ENCODE measurements at places on chromosomes 2 and 18.

DNA sequence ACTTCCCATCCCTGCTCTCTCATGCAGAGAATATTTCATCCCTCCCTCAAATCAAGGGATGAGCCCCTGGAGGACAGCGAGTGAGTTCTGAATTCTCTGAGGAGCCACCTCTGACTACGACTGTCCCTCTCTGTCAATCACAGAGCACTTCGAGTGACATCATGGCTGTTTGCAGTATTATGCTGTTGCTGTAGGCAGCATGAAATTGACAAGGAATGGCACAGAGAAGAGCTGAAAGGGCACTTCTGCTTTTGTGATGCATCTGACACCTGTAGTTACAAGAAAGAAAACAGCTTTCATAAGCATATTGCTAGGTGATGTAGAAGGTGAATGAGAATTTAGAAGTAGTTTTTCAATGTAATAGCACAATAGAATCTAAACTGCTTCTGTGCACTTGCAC lies 166.9 kb downstream of the ARHGAP15 start:
- DNase-seq = no peak

DNA sequence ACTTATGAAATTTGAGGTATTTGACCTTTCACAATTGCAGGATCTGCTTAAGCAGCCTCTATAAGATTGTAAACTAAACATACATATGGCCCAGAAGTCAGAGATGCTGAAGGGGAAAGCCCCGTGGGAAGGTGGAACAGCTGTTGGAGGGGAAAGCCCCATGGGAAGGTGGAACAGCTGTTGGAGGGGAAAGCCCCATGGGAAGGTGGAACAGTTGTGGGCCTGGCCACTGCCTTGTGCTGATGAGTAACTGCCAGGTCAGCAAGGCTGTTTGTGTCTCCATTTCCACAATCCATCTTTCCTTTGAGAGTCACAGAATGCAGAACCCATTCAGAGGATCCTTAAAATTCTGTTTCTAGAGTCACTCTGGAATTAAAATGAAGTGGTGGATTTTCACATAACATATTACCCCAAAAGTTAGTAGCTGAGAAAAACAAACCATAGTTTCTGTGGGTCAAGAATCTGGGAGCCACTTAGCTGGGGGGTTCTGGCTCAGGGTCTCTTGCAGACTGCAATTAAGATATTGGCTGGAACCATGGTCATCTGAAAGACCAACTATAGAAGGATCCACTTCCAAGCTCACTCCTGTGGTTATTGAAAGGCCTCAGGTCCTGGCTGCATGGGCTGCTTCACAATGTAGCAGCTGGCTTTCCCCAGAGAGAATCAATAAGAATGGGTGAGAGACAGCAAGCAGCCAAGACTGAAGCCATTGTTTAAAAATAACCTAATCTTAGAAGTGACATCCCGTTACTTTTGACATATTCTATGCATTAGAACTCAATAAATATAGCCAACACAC lies 86.6 kb upstream of the CAVIN2 start:
- peak; percentile 33 for DNase-seq

DNA sequence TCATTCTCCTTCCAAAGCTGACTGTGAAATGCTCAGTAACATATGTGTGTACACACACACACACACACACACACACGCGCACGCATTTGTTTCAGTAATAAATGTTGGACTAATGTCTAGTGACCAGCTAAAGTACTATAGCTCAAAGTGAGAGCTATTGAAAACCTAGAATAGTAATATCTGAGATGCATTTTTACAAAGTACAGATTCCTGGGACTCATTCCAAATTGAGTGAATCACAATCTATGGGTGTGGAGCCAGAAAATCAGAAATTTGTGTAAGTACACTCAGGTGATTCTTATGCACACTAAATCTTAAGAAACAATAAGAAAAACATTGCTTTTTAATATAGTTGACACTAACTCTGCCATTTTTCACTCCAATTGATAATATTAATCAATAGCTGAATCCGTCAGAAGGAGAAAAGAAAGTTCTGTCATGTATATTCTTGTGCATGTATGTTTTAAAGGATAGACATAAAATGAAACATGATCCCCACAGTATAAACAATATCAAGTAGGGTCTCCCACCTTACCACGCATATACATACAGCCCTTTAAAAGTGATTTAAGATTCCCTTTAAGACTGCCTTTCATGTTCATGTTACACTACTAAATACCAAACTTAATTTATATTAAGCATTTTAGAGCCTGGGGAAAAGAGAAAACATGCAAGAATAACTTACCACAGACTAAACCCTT lies 123.5 kb downstream of the ATAD2B start:
- DNase-seq = no peak

GRCh38 chr2:175363699-175364098 lies 182.2 kb upstream of the ATP5MC3 start:
- peak; percentile 91 for DNase-seq

DNA sequence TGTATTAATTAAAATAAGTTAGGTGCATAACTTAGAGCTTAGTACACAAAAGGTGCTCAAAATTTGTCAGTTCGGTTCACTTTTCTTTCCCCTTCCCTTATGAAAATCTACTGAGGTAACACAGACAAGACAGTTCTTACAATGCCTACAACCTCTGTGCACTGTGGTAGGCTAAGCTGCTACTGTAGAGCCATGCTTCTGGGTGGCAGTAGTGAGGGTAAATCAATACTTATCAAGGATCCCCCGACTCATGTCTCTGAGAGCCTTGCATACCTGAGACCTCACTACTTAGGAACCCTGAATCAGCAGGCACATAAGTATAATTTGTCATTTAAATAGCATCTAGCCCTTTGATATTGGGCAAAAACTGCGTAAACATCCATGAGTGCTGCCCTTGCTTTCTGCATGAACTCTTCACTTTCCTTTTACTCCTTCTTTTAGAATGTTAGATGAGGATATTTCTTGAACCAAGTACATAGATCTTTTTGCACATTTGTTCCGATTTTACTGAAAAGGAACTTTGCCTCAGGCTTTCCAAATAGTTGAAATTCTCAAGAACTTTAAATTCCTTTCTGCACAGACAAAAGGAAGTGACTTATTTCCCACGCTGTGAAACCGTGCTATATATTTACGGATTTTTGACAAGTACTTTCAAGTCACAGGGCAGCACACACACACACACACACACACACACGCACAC lies 234.4 kb downstream of the TRIB2 start:
- no peak for DNase-seq

DNA sequence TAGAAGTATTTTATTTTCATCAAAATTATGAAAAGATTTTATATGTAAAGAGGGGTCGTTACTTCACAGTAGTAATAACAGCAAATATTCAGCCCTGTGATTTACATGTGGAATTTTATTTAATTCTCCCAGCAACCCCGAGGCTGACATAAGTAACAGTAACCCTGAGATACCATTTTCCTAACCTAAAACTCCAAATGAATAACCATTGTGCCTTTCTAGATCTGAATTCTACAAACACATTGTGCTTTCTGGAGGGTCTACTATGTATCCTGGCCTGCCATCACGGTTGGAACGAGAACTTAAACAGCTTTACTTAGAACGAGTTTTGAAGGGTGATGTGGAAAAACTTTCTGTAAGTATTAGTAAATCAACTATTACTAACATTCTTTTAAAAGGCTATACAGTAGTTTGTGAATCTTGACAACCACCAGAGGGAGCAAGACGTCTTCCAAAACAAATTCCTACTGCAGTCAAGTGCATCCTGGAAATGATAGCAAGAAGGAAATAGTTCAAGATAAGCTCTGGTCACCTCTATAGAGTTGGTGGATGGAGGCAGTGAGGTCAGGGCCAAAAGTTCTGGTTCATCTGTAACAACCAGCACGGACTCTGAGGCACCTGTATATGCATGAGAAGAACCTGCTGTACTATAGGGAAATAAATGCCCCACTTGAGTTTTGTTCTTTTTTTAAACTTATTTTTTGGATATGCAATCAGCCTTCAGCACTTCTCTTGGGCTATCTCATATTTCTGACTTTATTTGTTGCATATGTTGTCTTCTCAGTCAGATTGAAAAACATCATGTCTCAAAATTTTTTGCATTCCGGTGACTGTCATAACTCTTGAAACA lies 37.4 kb downstream of the ACTR2 start:
- DNase-seq = peak; percentile 66

DNA sequence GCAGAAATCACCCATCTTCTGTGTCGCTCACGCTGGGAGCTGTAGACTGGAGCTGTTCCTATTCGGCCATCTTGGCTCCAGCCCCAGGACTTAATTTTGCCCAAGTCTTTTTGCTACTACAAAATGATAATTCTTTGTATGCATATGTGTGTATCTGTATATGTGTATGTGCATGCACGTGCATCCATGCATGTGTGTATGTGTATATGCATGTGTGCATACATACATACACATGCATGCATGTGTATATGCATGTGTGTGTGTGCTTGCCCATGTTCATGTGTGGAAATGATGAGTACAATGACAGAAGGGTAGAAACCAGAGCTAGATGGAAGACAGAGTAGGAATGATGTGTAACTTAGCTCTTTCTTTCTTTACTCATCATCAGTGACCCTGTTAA lies 497.9 kb upstream of the SPRED2 start:
- DNase-seq = no peak

DNA sequence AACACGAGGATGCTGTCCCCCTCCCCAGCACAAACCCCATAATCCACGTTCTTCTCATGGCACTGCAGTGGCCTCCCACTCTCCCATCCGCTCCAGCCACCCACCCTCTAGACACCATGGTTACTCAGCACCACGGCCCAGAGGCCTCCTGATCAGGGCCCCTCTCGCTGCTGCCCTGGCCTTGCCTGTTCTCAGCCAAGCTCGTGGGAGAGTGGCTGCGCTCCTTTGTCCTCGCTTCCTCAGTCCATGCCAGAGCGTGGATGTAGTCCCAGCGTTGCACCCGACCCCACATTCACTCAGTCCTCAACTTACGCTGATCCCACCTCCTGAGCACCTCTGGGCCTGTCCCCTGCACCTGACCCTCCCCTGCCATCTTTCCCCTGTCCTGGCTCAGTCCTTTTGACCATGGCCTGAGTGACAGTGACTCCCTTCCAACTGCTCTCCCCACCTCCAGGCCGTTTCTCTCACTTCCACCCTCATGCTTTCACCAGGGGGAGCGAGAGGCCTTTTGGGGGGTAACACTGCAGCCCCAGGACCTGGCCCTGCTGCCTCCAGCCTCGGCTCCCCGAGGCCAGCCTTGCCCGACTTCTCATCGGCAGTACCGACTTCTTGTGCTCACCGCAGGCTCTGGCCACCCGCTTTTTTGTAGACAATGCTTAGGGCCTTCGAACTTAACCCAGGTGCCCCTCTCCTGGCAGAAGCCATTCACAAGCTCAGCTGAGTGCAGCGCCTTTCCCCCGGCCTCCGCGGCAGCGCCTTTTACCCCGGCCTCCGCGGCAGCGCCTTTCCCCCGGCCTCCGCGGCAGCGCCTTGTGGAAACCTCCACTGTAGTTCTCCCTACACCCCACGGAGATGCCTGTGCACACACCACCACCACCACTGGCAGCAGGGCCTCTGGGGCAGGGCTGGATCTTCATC lies 131.4 kb downstream of the CLIP4 start:
- DNase-seq = no peak

DNA sequence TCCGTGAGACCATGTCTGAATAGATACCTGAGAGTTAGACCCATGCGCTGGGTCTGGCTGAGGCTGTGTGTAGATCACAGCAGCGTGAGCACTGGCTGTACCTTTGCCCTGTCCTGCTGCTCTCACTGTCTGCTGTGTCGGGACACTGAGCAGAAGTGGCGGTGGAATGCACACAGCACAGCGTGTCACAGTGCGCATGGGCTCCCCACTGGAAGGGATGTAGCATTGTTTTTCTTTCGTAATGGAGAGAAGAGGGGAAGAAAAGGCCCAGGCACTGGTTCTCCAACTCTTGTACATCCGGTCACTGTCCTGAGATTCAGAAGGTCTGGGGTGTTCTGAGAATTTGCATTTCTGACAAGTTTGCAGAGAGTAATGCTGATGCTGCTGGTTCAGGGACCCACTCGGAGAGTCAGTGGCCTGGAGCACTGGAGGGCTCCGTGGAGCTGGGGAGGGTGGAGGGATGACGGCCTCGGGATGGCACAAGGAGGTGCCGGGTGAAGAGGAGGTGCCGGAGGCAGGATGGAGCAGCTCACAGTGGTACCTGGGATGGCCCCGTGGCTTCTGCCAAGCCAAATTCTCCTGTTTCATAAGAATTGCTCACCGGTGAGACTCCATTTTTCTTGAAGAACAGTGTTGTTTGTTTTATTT lies 252.8 kb downstream of the LDLRAD4 start:
- DNase-seq = no peak

- no peak for DNase-seq
These were observed 323.9 kb downstream of the GALR1 start for GRCh38 chr18:77573571-77573970.

DNA sequence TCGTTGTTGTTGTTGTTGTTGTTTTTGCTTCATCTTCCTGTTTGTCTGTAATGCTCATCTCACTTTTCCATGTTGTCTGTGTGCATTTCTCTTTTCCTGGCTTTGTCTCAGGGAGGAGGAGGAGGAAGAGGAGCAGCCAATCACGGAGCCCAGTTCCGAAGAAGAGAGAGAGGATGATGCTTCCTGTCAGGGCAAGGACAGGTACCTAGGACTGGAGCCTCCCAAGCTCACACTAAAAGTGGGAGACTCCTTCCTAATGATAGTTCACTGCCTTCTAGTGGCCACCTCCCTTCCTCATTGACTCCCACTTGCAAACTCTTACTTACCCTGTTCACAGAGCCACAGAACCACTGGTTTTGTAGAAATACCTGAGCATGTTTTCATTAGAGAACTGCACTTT lies 179.6 kb downstream of the TPGS2 start:
- no peak for DNase-seq

DNA sequence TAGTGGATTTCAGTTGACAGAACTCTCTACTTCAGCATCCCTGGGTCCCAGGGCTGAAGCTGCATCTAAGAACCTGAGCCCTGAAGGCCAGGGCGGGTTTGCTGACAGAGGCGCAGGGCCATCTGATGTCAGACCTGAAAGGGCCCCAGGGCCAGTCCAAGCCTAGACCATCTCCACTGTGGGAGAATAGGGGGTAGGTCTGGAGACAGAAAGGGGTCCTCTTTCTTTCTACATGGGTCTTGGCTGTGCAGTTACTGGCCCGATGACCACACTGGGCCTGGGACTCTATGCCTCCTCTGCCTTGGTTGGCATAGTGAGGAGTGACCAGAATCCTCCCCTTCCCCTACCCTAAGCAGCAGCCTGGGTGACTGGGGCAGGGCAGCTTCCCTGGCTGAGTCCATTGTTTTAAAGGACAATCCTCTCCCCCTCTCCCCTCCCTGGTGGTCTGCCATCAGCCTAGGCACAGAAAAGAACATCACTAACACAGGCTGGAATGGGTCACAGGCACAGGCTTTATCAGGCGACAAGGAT lies 34.5 kb downstream of the HS1BP3 start:
- DNase-seq = no peak

- peak; percentile 79 for DNase-seq
These were observed 321.4 kb upstream of the MMADHC start for GRCh38 chr2:149908726-149909683.
